ENCODE measurements at places on chromosomes 12 and 14. TPM values are rescaled to one million over a fixed set of nuclear protein-coding genes. Genes with fewer than 3 reads are reported as not detected.

The CFAP54 gene
- 0.26 TPM for total RNA-seq

The IL31 gene
- not detected for total RNA-seq

The LRP1-AS gene
- not detected for total RNA-seq

DNA sequence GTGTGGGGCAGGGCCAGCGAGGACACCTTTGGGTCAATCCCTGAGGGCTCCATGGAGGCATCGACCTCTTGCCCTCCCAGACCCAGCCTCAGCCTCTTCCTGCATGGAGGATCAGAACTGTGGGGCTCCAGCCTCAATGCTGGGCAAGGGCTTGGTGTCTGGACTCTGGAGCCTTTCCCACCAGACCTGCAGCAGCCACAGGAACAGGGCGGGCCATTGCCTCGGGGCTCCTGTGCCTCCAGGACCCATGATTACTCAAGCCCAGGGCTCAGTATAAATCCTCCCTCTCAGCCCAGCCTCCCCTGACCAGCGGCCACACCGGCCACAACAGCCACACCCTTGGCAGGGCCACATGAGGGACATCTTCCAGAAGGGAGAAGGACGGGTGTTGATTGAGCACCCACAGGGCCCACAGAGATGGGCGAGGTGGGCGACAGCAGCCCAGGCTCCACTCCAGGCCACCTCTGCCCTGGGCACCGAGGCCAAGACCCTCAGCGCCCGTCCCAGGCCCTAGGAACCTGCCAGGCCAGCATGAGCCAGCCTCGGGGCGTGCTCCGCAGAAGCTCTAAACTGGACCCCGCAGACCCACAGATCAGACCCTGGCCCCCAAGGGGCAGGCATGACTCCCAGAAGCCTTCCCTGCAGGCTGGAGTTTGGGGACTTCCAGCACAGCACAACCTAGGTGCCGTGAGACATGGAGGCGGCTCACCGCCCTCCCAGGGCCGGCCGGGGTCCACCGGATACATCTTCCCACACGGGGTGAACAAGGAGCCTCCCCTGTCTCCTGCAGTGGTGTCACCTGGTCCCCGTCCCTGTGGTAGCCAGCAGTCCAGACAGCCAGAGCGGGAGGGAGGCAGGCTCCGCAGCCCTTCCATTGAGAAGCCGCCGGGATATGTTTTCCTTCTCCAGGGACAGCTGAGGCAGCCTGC is 25.1 kb downstream of the NCOR2 start:
- no peak for DNase-seq

- DNase-seq, result peak; percentile 37
These were observed 59.7 kb downstream of the PLXNC1 start for GRCh38 chr12:94207849-94208621.

DNA sequence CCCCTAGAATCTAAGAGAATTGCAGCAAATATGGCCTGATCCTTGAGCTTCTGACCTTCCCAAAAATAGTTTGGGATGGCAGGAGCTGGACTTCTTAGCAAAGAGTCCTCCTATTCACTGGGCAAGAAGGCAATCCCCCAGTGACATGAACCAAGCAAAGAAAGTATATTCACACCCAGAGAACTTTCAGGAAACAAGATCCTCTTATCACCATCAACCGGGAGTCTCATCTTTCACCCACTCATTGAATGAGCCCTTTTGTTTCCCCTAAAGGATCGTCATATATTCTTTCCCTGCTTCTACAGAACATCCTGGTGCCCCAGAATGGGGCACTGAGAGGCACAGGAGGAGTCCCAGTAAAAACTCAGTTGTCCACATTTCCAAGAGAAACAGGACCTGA is 19.7 kb downstream of the SPTB start:
- no peak for DNase-seq

- DNase-seq, result peak; percentile 41
These were observed 629 bp downstream of the PRDM4 start for GRCh38 chr12:107760207-107760808.

GRCh38 chr12:17035372-17035771 is 429.4 kb upstream of the LMO3 start:
- DNase-seq, result no peak

GRCh38 chr14:32136027-32136825 is 59.1 kb downstream of the ARHGAP5 start:
- DNase-seq, result no peak
